Motor neuron (in vitro differentiated cells): ENCODE measurements at places on chromosomes 12 and 14.

DNA sequence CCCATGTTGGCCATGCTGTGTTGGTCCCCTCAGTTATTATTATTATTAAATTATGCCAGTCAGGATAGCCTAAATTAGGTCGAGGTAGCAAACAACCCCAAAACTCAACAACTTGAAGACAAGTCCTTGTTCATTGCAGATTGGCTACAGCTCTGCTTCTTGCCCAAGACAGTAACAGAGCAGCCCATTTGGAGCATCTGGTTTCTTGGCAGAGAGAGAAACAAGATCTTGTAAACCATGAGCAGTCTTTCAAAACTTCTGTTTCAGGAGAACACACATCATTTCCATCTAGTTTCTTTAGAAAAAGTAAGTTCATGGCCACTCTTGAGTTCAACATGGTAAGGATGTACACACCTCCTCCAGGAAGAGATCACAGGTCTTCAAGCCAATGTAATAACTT, 52.3 kb downstream of the E2F7 start:
- no peak for ATAC-seq

DNA sequence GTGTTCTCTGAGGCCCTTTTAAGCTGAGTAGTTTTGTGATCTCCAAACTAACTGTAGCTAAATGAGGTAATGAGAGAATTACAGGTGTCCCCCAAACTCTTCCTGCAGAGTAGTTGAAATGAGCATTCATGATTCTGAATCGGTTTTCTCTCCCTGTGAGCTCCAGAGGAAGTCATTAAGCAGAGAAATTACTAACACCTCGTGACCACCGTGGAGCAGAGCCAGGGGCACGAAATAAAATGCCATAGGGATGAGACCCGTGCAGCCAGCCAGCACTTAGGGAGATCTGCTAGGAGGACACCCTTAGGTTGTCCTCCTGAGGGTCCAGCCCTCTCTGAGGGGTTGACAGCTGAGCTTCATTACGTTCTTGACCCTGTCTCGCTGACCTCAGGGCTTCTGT, 79.5 kb downstream of the SLC25A47 start:
- ATAC-seq: no peak

DNA sequence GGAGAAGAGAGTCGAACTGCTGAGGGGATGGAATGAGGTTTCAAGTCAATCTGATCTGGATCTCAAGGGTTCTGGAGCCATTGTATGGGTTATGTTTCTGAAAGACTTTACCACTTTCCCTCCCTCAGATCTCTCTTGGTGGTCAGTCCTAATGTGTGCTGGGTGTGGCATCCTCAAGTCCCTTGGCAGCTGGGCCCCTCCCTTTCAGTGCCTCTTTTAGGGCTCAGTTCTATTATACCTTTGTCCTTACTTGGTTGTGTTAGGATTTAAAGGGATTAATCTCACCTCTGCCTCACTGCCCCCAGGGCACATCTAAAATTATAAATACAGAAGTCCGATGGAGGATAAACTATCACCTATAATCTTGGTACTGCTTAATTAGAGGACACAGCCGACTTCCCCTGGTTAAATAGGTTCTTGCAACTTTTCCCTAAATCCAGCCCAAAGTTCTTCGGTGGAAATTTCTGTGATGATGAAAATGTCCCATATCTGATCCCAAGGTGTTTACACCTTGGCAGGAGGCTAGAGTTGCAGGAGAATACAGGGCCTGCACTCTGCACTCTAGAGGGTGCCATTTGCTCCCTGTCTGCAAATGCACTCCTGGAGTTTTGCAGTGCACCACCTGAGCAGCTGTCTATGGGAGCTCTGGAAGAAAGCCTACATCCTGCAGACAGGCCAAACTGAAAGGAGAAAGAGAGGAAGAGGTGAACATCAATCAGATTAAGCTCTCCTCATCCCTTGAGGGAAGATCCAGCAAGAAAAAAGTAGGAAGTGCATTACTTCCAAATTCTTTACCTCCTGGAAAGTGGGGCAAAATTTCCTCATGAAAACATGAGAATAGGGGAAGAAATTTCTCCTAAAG, 106.8 kb downstream of the NUAK1 start:
- ATAC-seq: no peak

- no peak for ATAC-seq
These were observed 19.4 kb downstream of the MEG3 start for GRCh38 chr14:100845341-100845740.

- ATAC-seq: no peak
These were observed 20.7 kb downstream of the CPNE8 start for GRCh38 chr12:38884666-38885065.

GRCh38 chr12:20592556-20592955, 102.6 kb upstream of the SLCO1C1 start:
- ATAC-seq: peak; percentile 16

- ATAC-seq: no peak
These were observed 139.0 kb downstream of the BCL11B start for GRCh38 chr14:99132821-99133635.

DNA sequence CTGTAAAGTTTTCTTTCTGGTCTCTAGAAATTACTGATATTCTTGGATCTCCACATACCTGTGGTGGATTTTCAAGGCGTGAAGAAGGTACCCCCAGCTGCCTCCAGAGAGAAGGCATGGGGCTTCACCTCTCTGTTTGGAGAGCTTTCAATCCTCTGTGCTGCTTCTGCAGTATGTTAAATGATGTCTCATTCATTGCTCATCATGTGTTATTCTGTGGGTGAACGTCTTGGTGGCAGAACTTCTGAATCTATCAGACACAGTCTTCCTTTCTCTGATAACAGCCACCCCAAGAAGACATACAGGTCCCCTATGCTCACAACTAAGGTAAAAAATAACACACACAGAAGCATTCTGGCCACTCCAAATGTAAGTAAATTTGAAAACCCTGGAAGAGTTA, 221.3 kb upstream of the TMEM260 start:
- ATAC-seq: no peak

DNA sequence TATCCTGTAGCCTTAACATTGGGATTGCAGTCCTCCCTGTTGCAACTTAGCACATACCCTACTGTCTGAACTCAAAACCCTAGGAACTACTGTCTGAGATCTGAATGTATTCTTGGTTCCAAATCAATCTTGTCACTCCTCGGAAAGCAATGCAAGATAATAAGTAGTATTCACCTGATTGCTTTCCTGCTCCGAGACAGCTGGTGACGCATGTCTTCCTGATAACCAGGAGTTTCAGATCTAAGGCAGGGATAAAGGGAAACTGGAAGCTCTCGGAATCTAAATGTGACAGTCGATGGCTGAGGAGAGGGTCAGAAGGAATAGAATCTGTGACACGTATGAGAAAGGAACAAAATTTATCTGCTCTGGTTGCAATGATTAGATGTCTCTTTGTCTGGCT, 67.6 kb downstream of the RMST start:
- ATAC-seq: no peak

- ATAC-seq: no peak
These were observed 11.5 kb upstream of the CHD4 start for GRCh38 chr12:6618483-6619225.

- no peak for ATAC-seq
These were observed 262.1 kb downstream of the BCL11B start for GRCh38 chr14:99009871-99010270.

DNA sequence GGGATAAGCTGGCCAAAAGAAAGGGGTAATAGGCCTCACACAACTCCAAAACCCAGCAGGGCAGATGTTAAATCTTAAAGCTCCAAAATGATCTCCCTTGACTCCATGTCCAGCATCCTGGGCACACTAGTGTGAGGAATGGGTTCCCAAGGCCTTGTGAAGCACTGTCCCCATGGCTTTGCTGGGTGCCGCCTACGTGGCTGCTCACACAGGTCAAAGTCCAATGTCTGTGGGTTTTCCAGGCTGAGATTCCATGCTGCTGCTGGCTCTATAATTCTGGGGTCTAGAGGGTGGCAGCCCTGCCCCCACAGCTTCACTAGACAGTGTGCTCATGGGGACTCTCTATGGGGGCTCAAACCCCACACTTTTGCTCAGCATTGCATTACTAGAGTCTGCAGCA, 145.3 kb upstream of the GRIN2B start:
- ATAC-seq: no peak

GRCh38 chr12:122073815-122074214, 4.7 kb upstream of the MLXIP start:
- ATAC-seq: no peak

- no peak for ATAC-seq
These were observed 29.1 kb upstream of the HDAC7 start for GRCh38 chr12:47848853-47849252.

GRCh38 chr14:68292441-68293215, 473.0 kb downstream of the RAD51B start:
- no peak for ATAC-seq

DNA sequence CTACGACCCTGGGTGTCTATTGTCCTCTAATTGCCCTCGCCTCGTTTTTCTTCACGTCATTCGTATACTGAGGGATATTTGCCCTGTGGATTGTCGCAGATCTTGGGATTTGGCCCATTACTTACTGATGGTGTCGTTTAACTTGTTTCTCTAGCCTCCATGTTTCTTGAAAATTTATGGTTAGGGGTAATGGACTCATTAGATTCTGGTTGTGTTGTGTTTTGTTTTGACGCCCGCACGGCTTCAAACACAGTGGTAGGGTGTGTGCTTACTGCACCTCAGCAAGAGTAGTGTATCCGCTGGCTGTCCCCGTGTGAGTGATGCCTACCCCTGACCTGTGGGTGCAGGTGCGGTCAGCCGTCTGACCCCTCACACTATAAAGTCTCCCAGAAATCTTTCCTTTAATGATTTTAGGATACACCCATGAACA, 874 bp upstream of the RNU6-8 start:
- ATAC-seq: no peak

GRCh38 chr14:72559202-72559601, 334.7 kb downstream of the DPF3 start:
- ATAC-seq: peak; percentile 80

GRCh38 chr12:42574851-42575266, 14.7 kb downstream of the PRICKLE1 start:
- ATAC-seq: peak; percentile 52
